ENCODE measurements at places on chromosomes 7 and 10.
A peak's percentile ranks its signal among the peaks of the same experiment; 100 is the strongest.

DNA sequence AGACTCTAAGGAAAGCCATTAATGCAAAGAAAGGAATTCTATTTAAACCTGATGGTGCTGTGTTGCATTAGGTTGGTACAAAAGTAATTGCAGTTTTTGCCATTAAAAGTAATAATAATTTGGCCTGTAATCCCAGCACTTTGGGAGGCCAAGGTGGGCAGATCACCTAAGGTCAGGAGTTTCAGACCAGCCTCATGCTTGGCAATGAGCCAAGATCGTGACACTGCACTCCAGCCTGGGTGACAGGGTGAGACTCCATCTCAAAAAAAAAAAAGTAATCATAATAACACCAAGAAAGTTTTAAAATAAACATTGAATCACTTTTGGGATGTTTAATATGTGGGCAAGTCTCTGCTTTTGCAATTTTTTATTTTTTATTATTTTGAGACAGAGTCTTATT, 107.3 kb upstream of the FRMD4A start:
- DNase-seq, result no peak

DNA sequence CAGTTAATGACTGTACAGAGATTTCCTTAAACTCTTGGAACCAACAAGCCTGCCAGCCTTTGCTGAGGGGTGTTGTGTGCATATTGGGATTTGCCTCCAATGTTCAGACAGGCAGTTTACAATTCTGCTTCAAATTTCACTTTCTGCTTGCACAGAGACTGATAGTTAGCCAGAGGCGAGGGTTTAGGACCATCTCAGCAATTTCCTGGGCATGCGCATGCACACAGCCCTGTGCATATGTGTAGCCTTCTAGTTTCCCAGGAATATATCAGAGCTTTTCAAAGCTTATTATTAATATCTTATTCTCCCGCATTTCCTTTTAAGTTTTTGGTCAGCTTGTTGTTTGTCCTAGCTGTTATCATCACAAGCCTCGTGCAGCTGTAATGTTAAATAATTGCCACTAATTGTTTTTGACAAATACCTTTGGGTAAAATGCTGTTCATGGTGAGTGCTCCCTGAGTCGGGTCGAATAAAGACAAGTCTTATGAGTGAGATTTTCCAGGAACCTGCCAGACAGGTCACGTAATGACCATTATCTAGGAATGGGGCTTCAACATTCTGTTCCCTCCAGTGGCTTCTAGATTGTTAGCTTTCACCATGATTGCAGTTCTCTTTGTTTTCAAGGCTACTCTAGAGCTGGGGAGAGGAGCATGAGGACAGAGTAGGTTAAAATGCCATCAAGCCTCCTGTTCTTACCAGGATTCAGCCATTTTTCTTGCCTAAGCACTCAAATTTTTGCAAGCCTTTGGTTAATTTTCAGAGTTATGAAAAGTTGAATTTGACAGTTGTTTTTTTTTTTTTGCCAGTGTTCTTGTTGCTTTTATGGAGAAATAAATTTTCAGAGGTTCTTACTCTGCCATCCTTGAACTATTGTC, 24.1 kb upstream of the DNAJC1 start:
- DNase-seq, result no peak

DNA sequence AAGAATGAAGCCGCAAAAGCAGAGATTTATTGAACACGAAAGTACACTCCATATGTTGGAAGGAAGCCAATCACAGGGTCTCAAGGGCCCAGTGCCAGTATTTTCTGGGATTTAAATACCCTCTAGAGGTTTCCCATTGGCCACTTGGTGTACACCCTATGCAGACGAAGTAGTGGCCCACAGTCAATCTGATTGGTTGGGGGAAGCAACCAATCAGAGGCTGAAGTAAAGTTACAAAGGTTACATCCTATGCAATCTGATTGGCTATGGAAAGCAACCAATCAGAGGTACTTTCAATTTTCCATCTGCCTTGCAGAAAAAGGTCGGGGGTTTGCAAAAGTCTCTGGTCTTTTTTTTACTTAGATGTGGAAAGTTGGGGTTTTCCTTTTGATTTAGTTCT, 481.3 kb upstream of the NRP1 start:
- DNase-seq, result no peak

DNA sequence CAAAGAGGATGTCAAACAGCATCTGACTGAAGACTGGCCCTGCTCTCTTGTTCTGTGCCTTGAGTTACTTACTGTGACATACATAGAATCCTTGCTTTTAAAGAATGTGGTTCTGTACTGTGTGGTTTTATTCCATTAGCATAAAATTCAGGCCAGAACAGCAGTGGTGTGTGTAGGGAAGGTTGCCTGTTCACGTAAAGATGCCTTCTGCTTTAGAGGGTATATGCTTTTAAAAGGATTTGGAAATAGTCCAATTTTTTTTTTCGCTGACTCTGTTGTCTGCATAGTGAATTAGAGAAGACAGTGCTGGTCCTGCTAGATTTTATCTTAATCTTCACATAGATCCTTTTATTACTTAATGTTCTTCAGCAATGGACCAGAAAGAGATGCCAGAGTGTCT, 470.8 kb upstream of the SEMA3A start:
- DNase-seq, result no peak

GRCh38 chr7:64868499-64868898, 34.6 kb upstream of the ZNF273 start:
- no peak for DNase-seq

DNA sequence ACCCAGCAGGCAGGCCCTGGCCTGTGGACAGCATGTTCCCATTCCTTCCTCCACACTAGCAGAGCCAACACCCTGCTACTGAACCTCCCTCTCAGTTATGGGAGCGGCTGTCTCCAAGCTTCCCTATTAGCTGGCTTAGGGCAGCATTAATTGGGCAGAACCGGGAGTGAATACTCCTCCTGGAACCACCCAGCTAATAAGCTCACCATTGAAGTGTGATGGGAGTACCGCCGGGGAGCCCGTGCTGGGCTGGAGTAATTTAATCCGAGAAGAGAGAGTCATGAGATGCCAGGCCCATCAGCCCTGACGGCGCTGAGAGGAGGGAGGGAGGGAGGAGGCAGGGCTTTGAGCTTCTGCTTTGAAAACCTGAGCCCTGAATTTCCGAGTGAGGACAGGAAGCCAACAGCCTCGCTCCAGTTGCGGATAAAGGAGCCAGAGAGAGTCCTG, 31.8 kb upstream of the ELFN1 start:
- no peak for DNase-seq

DNA sequence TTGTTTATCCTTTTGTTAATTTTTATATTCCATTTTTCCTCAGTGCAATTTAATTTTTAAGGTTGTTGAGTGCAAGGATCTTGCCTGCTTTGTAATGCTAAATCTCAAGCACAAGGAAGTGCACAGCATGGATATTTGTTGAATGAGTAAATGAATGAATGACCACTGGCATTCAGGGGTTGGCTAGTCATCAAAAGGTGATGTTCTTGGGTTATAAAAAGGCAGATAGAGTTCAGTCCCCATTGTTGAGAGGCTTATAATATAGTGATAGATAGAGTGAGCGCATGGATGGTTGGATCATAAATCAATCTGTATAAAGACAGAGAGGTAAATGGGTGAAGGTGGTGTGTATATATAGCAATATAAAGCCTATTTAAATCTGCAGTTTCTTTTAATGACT, 193.2 kb upstream of the KLF6 start:
- no peak for DNase-seq

DNA sequence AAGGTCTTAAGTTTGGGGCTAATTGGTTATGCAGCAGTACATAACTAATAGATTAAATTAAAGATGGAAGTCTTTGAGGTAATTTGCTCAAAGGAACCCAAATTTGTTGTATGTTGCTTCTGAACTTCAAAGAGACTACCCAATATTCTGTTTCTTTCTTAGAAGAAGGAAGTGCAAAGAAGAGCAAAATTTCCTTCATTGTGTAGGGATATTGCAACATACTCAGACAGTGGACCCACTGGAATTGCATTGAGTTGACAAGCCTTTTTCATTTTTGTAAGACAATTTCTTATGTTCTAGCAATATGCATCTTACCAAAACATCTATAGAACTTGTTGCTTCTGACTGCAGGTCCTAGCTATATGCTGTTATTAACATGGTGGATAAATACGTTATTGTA, 527.8 kb downstream of the SH2D4B start:
- DNase-seq, result no peak

GRCh38 chr7:135744938-135745702, 3.5 kb downstream of the FAM180A start:
- no peak for DNase-seq

GRCh38 chr10:53701213-53701612, 928.6 kb upstream of the MBL2 start:
- no peak for DNase-seq

GRCh38 chr10:62116896-62117295, 151.7 kb downstream of the RTKN2 start:
- DNase-seq, result no peak

GRCh38 chr7:39967406-39968161, 17.5 kb downstream of the CDK13 start:
- no peak for DNase-seq

GRCh38 chr10:19788902-19789301, 27.3 kb upstream of the PLXDC2 start:
- DNase-seq, result no peak

GRCh38 chr7:73308665-73309214, at the start of gene NSUN5:
NSUN5 (minus strand) TSS chr7:73308826; CDS start chr7:73308790, 36 bp downstream.
- peak; percentile 33 for DNase-seq

DNA sequence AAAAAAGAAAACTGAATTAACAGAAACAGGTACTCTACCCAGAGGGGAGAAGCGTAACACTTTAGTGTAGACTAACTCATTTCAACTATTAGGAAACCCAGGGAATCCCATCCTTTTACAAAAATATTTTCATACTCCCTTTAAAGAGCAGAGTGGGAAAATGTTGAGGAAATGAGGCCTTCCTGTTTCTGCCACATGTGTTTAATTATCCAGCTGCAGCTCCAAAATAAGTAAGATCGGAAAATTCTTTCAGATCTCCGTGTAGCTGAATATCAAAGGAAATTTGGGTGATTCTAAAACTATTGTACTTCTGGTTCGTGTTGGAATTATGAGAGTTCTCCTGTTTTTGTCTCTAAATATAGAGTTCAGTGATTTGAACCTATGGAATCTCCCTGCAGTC, 58.0 kb upstream of the CAV2 start:
- no peak for DNase-seq
